ENCODE measurements at places on chromosomes 5 and 9. TPM values are rescaled to one million over a fixed set of nuclear protein-coding genes. Genes with fewer than 3 reads are reported as not detected.
A peak's percentile ranks its signal among the peaks of the same experiment; 100 is the strongest.

GRCh38 chr5:27472000-27472763, 433.8 kb upstream of the CDH9 start:
- peak; percentile 39 for DNase-seq

GRCh38 chr5:154840435-154841272, 9.7 kb downstream of the FAXDC2 start:
- DNase-seq, result no peak

ACSL6 gene
- not detected for total RNA-seq

GRCh38 chr9:88303721-88304451, 84.4 kb upstream of the SPIN1 start:
- DNase-seq, result peak; percentile 22

- peak; percentile 97 for DNase-seq
Observed at GRCh38 chr9:99030092-99030511, 74.8 kb upstream of the TGFBR1 start.

All from fibroblast of villous mesenchyme (primary cell).